ENCODE measurements at places on chromosomes 5 and 9. TPM values are rescaled to one million over a fixed set of nuclear protein-coding genes. Genes with fewer than 3 reads are reported as not detected.

Gene PCDHGA10
- 6.2 TPM for total RNA-seq

Gene AFAP1L1
- 32.7 TPM for total RNA-seq

Gene ZBTB6
- 8.0 TPM for total RNA-seq

Gene STXBP1
- total RNA-seq: 92.1 TPM

DNA sequence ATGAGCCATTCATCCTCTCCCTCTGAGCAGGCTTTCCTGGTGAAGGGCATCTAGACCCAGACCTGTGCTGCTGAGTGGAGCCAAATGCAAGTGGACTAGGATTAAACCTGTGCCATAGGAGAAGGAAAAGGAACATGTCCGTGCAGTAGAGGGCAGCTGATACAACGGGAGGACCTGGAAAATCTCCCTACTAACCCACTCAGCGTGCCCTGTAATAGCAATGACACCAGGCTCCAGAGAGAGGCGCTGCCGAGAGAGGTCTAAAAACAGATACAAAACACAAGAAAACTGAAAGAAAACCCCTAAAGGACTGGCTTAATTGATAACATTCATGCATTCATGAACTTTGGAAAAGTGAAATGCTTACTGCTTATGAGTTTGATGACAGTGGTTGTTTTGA lies 60.8 kb downstream of the PFDN1 start:
- H3K4me1 ChIP-seq: peaks cover 53% of the 10 kb centered on the region
- no peaks in the 10 kb centered on the region for H3K27me3 ChIP-seq
- H3K36me3 ChIP-seq: peaks cover 24% of the 10 kb centered on the region
- H3K4me3 ChIP-seq: no peak overlapping the region
- no peak for DNase-seq
- H3K27ac ChIP-seq: no peak overlapping the region
